ENCODE measurements at places on chromosomes 12 and 14.

DNA sequence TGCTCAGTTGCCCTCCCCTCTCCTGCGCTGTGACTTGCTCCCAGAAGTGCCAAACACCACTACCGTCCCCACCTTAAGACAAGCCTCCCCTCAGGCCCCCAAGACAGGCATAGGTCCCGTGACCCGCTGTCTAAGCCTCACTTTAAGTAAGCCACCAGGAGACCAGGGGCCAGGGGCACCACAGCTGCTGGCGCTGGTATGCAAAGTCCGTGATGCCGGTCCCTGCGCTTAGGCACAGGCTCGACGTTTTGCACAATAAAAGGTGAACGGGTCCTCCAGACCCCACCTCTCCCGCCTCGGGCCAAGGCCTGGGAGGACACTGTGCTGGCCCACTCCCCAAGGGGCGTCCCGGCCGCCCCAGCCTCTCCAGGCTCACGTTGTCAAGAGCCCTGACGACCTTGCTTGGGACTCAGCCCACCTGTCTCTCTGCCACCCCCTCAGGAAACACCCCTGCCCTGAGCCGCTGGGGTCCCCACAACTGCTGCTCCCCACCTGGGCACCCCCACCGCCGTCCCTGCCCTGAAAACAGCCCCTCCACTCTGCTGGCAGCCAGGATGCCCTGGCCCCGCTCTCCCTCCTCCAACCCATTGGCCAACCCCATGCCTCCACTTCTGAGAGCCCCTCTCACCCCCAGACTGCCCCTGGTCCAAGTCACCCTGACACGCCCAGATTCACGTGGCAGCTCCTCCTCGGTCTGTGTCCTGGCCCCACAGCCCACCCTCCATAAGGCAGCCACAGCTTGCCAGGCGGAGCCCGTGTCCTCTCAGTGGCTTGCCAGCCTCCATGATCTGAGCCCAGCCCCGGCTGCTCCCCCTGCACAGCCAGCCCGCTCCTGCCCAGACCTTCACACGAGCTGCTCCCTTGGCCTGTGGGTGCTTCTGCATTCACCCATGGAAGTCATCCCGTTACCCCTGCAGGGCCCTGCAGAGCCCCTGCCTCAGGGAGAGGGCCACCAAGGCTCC, 11.9 kb downstream of the JAG2 start:
- no peak for DNase-seq

DNA sequence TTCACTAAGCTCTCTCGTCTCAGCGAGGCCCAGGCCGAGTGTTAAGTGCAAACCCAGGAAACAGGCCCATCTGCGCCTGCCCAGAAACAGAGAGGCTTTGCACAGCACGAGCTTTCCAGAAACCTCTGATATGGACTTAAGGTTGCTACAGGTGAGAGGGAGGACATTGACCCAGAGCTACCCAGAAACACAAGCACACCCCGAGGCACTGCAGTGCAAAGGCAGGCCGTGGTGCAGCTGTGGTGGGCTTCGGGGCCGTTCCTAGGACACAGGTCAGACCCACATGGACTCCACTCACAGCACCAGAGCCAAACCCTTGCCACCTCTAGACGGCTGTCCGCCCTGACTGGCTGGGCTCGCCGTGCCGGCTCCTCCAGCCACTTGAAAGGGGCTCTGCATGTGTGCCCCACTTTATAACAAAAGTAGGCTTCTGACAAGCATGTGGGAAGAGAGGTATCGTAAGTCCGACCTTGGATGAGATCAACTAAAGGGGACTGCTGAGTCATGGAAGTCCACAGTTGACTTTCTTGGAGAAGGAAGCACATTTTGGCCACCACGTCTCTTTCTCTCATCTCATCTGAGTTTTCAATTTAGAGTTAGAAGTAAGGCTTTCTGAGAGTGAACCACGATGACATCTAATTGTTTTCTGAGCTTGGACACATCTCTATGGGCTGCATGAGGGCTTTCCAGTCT, 38.2 kb downstream of the CACNA2D4 start:
- DNase-seq: no peak

DNA sequence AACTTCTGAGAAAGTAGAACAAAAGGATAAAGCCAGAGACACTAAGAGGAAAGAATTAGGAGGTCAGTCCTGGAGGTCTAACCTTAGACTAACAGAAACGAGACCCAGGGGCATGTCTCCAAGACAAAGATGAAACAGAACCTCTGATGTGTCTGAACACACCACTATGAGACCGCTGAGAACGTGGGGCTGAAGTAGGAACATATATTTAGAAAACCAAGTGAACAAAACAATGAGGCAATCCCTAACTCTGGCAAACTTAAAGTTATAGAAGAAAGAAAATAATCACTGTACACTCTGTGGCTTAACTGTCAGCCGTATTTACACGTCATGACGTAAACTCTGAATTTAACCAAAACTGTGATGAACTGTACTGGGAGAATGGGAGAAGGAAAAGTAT, 17.9 kb downstream of the KCTD10 start:
- no peak for DNase-seq

GRCh38 chr12:19278407-19278806, 148.9 kb downstream of the PLEKHA5 start:
- DNase-seq: no peak

- peak; percentile 3 for DNase-seq
Observed at GRCh38 chr14:22095860-22096513, 422.4 kb upstream of the OR4E1 start.

DNA sequence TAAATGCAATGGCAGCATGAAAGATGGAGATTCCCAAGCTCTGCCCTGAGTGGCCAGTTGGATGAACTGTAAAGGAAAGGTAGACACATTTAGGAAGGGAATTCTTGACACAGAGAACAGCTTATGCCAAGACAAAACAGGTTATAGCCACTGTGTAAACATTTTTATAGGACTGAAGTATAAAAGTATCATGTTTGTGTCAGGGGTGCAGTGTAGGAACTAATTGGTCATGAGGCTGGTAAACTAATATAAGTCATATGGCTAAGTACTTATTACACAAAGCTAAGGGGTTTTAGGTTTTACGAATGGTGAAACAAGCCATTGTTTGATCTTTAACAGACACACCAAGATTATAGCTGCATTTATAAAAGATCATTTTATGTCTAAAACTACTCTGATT, 207.7 kb upstream of the SLC16A7 start:
- DNase-seq: no peak

DNA sequence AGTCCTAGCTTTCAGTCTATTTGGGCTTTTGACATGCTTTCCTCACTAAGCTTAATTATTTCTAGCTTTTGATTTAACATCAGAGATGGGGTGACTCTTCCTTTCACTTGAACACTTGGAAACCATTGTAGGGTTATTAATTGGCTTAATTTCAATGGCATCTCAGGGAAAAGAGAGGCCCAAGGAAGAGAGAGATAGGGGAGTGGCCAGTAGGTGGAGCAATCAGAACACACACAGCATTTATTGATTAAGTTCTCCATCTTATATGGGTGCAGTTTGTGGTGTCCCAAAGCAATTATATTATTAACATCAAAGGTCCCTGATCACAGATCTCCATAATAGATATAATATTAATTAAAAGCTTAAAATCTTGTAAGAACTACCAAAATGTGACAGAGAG, 1466.1 kb upstream of the SEL1L start:
- no peak for DNase-seq

DNA sequence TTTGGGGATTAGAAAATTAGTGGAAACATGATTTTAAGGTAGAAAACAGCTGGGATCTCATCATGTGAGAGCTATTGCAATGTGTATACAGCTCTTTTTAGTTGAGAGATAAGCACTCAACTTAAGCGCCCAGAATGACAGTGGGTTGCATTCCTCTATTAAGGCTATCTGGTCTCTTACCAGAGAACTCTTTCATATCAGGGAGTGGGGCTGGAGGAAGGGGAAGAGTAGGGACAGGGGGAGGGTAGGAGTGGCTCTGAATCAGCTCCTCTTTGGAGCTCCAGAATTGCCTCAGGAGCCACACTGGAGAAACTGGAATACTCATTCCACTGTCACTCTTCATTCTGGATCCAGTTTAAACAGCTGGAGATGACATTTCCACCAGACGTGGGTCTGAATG, 9.2 kb upstream of the PLEKHG3 start:
- DNase-seq: no peak

DNA sequence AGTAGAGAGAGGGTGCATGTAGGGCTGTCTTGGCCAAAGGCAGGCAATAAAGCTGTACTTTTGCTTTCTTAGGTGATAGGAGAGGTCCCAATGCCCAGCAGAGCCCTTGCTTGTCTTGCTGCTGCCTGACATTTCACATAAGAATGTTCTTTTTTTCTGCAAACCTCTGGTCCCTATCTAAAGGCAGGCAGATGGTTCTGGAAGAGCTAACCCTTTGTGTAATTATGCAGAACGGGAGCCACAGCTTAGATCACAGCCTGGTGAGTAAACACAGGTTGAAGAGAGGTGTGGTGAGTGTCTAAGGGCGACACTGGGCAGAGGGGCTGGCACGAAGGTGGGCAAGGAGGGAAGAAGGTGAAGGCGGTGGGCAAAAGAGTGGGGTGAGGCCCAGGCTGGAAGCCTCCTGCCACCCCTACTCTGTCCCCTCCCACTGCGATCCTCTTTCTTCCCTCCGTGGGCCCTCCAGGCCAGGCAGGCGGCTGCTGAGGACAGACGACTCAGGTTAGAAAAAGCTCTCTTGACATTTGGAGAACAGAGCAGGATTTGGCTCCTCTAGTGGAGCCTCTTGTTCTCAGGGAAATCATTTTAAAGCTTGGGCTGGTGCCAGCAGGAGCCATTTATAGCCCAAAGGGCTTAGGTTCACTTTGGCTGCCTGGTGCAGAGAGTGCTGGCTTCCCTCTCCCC, 42.8 kb downstream of the PRMT8 start:
- no peak for DNase-seq

GRCh38 chr12:51819736-51820525, 28.6 kb downstream of the FIGNL2 start:
- no peak for DNase-seq

DNA sequence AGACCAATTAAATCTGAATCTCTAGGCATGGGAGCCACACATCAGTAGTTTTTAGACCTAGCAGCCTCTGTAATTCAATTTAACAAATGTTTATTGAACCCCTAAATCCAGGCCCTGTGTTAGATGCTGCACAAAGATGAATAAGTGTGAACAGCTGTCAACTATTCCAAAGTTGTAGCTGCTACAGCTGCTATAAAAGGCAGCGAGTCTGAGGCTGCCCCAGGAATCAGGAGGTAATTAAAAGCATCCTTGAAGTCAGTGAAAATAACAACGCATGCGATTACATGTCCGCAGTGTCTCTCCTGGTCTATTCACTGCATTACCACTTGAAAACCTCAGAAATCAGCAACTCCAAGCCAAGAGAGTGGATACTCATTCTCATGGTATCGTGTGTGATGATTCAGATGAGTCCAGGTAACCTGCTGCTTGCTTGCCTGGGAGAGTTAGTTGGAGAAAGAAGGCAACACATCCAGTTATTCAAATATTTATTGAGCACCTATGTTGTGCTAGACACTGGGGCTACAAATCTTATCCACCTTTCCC, 34.9 kb upstream of the DDHD1 start:
- no peak for DNase-seq

- no peak for DNase-seq
Observed at GRCh38 chr12:47985596-47986290, 18.5 kb downstream of the COL2A1 start.

DNA sequence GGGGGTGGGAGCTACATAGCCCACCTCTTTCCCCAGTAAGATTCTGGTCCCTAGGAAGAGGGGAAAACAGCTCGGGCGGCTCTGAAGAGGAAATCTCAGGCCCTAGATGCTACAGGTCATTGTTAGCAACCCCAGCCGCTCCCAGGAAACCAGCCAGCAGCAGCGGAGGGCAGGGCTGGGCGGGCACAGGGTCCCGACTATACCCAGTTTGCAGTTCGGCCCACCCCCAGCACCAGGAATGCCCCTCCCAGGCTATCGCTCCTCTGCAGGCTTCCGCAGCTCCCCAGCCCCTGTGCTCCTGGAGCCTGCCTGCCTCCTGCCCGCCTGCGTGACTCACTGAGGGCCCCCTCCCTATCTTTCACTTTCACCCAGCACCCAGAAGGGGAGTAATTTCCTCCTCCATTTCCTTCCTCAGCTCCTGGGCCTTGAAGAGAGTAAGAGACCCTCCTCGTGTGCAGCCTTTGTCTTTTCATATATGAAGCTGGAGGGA, 27.2 kb upstream of the PNMA1 start:
- peak; percentile 75 for DNase-seq

- DNase-seq: peak; percentile 50
Observed at GRCh38 chr12:24960222-24960855, 11.4 kb upstream of the BCAT1 start.

DNA sequence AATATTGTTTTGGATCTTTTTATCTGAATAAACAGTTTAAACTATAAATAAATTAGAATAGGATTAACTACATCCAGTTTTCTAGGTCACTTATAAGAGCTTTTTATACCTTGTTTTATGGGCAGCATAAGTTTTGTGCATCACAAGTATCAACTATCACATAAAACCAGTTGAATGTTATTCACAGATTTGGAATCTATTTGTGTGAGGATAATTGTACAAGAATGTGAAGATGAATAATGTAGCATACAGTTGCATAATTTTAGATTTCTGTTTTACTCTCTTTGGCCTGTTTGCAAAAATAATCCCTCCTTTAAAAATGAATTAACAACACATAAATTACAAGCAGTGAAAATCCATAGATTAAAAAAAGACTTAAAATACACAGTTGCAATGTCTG, 88.8 kb downstream of the SCFD1 start:
- DNase-seq: no peak

DNA sequence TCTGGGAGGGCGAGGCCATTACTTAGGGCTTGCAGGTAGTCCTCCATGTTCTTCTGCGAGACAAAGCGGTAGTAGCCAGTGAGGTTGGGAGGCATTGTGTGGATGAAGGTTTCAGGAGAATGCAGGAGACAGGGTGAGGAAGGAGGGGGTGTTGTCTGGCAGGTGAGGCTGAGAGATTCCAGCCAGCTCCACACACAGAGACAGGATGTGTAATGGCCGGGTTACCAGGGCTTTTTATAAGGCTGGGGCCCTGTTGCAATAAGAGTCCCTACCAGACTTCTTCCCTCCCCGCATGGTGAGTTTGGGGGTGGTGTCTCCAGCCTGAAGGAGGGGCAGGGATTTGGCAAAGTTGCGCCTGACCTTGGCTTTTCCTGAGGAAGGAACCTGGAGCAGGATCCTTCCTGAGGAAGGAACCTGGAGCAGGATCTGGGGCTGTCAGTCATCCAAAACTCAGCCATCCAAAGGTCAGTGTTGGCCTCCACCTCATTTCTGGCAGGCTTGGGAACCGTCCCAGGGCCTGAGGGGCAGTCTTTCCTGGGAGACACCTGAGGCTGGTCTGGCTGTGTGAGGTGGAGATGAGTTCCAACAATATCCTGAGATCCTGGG, at the start of gene RBP5:
TSS of gene RBP5 (minus strand) at position 209 of the 606 bp plus-strand sequence. CDS start at position 95, 114 bp downstream.
- no peak for DNase-seq

GRCh38 chr14:76640923-76641395, 120.3 kb upstream of the VASH1 start:
- DNase-seq: no peak

DNA sequence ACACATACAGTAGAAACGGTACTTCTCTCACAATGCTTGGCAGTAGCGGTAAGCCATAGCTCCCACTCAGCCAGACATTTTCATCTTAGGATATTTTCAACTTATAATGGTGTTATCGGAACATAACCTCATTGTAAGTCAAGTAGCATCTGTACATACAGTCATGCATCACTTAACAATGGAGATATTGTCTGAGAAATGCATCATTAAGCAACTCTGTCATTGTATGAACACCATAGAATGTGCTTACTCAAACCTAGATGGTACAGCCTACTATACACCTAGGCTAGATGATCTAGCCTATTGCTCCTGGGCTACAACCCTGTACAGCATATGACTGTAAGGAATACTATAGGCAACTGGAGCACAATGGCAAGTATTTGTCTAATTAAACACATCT, 40.8 kb downstream of the RPS6KA5 start:
- no peak for DNase-seq

GRCh38 chr14:54906075-54906474, 3.4 kb upstream of the GCH1 start:
- no peak for DNase-seq

All from activated naive CD4-positive, alpha-beta T cell treated with Interleukin-2 at 50 U/mL for 16 hours (primary cell).